Mononuclear cell (primary cell): ENCODE measurements at places on chromosomes 1 and 21. TPM values are rescaled to one million over a fixed set of nuclear protein-coding genes. Genes with fewer than 3 reads are reported as not detected.

S100A3 gene
- not detected for total RNA-seq

SPRR2A gene
- total RNA-seq: not detected

GART gene
- 25.5 TPM for total RNA-seq

CDC42SE1 gene
- total RNA-seq: 250 TPM

DNM3 gene
- total RNA-seq: 20.5 TPM

GMEB1 gene
- 15.0 TPM for total RNA-seq

LHX8 gene
- not detected for total RNA-seq

RRP1 gene
- total RNA-seq: 10.0 TPM

FCN3 gene
- not detected for total RNA-seq

S100A16 gene
- total RNA-seq: not detected

PYGO2 gene
- 13.4 TPM for total RNA-seq

ETNK2 gene
- total RNA-seq: 3.0 TPM

F13B gene
- not detected for total RNA-seq
